ENCODE measurements at places on chromosomes 13 and 19.

DNA sequence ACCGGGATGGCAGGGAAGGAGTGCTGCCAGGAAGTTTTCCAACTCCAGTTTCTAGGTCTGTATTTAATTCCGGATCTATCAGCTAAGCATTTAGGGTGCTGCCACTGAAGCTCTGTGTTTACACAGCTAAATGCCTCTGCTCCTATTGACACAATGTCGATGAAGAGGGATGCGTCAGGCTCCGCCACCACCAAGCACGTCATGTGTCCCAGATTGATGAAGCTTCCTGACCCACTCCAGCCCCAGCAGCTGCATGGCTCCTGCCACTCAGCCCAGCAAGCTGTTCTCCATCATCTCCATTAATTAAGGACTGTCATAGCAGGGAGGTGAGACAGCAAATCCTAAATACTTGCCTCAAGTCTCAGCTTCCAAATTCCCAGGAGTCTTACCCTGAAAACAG, 435.2 kb upstream of the ZNF507 start:
- no peak for DNase-seq
- no peak overlapping the region for H3K4me3 ChIP-seq
- H3K27ac ChIP-seq = no peak overlapping the region
- H3K4me1 ChIP-seq = no peaks in the 10 kb centered on the region
- no peaks in the 10 kb centered on the region for H3K36me3 ChIP-seq

DNA sequence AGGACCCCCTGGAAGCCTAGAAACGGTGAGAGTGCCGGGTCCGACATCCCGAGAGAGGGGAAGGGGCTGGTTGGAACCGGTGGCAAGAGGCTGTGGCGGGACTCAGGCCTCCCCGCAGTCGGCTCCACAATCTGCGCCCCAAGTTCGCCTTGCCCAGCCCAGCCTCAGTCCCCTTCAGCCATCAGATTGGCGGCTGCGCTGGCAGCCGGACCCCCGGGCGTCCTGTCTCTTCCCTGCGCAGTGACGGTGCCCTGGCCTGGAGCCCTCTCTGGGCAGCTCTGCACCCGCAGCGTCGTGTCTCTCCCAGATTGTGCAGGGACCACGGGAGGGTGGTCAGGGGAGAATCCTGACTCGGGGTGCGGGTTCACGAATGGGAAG, 315 bp downstream of the ZNF492 start:
- no peaks in the 10 kb centered on the region for H3K36me3 ChIP-seq
- peak overlapping the region; percentile 88 for H3K4me3 ChIP-seq
- no peaks in the 10 kb centered on the region for H3K27me3 ChIP-seq

DNA sequence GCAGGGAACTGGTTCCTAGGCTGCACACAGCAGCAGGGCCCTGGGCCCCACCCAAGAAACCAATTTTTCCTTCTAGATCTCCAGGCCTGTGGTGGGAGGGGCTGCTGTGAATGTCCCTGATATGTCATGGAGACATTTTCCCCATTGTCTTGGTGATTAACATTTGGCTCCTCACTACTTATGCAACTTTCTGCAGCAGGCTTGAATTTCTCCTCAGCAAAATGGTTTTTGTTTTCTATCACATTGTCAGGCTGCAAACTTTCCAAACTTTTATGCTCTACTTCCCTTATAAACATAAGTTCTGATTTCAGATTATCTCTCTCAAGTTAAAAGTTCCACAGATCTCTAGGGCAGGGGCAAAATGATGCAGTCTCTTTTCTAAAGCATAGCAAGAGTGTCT, 310.2 kb upstream of the PCDH20 start:
- H3K4me1 ChIP-seq = no peaks in the 10 kb centered on the region
- no peak for DNase-seq
- no peak overlapping the region for H3K27ac ChIP-seq
- no peak overlapping the region for H3K4me3 ChIP-seq
- no peaks in the 10 kb centered on the region for H3K27me3 ChIP-seq

DNA sequence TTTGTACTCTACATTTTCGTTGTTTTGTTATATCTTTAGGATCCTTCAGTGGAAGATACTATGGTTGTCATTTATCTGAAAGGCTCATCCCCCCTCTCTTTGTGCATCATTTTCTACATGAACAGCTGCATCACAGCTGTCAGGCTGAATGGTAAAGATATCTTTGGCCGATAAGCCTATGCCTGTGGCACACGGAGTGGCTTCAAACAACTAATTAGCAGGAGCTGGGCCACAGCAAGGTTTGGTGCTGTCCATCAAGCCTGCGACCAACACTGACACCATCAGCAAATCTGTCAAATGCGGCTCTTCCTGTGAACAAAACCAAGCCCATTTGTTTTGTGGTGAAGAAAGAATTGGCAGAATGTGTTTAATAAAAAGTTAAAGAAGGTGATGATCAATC, 334.4 kb downstream of the PCDH9 start:
- no peak overlapping the region for H3K4me3 ChIP-seq
- no peak overlapping the region for H3K27ac ChIP-seq
- H3K27me3 ChIP-seq = no peaks in the 10 kb centered on the region
- H3K4me1 ChIP-seq = no peaks in the 10 kb centered on the region
